Aorta (tissue), 5 donors: ENCODE measurements at places on chromosomes 2 and 18. TPM values are rescaled to one million over a fixed set of nuclear protein-coding genes. Genes with fewer than 3 reads are reported as not detected.

Gene TIGD1
- 0.50 TPM for polyA plus RNA-seq

Gene FAM237A
- polyA plus RNA-seq: not detected

Gene C2orf66
- polyA plus RNA-seq: not detected

Gene CCDC138
- 0.25 TPM for polyA plus RNA-seq

Gene PID1
- 66.5 TPM for polyA plus RNA-seq

Gene RIOK3
- 43.0 TPM for polyA plus RNA-seq

Gene MAB21L4
- 5.5 TPM for polyA plus RNA-seq

Gene SLC19A3
- 0.63 TPM for polyA plus RNA-seq

Gene TNFRSF11A
- polyA plus RNA-seq: 0.38 TPM

Gene SP140
- polyA plus RNA-seq: 0.13 TPM

Gene SCYGR8
- not detected for polyA plus RNA-seq

Gene LIPG
- 0.03 TPM for polyA plus RNA-seq

Gene VIL1
- polyA plus RNA-seq: 1.1 TPM

Gene SCYGR4
- not detected for polyA plus RNA-seq

Gene ANKMY1
- polyA plus RNA-seq: 6.2 TPM

Gene RAB27B
- polyA plus RNA-seq: under 0.01 TPM

Gene CRYGD
- polyA plus RNA-seq: not detected

Gene G6PC2
- polyA plus RNA-seq: not detected

Gene CCDC85A
- polyA plus RNA-seq: not detected

Gene TEX44
- polyA plus RNA-seq: not detected
